ENCODE measurements at places on chromosomes 6 and 20.

DNA sequence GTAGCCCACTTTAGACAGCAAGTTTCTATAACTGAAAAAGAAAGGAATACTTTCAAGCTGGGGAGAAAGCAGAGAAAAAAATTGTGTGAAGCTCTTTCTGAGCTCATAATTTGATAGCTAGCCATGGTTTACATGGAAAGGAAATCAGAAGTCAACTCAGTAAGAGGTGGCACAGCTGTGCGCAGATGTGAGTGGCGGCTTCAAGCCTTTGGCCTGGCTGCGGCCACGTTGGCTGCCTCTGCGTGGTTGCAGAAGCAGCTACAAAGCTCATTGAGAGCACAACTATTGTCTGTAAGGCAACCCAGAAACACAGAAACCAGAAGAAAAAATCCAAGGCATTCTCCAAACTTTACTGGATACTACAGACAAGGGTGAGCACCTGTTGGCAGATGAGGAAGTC lies 136.9 kb downstream of the SASH1 start:
- no peak for DNase-seq

- DNase-seq = no peak
Observed at GRCh38 chr6:31881136-31881859, 2.5 kb upstream of the SLC44A4 start.

DNA sequence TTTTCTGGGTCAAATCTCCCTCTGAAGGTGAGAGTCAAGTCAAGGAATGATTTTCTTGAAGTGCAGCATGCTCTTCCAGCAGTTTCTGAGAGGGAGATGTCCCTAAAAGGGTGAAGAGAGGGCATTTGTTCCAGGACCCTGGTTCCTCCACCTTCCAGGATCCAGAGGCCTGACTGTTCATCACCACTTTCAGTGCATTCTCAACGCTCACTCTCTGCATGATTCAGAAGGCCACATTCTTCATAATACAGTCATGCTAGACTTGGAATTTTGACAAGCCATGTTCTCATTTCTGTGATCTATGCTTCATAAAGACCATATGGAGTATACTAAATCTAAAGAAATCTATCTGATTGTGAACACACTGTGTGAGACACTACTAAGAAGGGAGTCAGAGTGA lies 85.1 kb downstream of the PDE7B start:
- no peak for DNase-seq

GRCh38 chr20:23928788-23929187 lies 49.2 kb upstream of the CST5 start:
- DNase-seq = peak; percentile 50

DNA sequence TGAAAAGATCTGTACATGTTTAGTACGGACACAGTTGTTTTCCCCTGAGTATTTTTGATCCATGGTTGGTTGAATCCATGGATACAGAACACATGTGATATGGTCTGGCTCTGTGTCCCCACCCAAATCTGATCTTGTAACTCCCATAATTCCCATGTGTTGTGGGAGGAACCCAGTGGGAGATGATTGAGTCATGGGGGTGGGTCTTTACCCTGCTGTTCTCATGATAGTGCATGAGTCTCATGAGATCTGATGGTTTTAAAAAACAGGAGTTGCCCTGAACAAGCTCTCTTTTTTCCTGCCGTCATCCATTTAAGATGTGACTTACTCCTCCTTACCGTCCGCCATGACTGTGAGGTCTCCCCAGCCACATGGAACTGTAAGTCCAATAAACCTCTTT lies 139.2 kb downstream of the CDKAL1 start:
- no peak for DNase-seq

- DNase-seq = no peak
Observed at GRCh38 chr6:82959385-82959941, 106.2 kb downstream of the UBE3D start.

GRCh38 chr6:42729731-42730130 lies 7.3 kb upstream of the PRPH2 start:
- DNase-seq = no peak

DNA sequence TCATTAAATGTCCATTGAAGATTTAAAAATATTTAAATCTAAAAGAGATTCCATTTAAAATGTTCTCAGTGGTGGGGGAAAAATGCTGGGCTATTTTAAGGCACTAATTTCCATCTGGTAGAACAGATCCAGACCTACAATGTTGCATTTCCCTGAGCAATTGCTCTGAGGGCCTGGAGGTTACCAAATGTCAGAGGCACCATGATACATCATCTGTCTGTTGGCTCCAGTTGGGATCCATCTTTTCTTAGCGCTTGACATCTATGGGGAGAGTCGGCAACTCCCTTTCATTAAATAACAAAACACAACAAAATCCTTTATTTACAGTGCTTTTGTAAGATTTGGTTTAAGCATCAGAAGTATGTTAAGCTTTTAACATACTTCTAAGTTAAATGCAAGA lies 224.5 kb downstream of the FOXC1 start:
- no peak for DNase-seq

DNA sequence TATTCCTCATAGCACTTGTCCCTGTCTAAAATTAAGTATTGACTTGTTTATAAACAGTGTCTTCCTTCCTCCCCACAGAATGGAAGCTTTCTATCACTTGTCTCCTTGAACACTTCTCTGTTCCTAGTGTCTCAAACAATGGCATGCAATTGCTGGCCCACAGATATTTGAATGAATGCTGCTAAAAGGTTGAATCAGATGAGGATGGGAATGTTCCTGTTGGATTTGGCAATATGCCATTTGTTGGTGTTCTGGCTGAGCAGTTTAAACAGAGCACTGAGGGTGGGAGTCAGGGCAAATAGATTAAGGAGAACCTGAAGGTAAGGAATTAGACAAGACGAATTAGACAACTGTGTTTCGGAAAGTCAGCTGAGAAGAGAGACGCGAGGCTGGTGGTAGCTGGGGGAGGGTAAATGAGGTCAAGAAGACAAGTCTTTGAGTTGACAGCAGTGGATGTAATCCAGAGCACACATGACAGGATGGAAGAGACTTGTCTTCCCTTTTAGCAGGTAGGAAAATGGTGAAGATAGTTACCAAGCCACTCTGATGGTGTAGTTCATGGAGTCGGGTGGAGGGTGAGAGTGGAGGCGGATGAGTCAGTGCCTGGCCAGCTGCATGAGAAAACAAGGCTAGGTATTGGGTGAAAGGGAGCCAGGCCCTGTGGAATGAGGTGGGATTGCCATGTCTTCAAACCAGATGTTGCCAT lies 58.3 kb upstream of the GNRH2 start:
- DNase-seq = no peak

DNA sequence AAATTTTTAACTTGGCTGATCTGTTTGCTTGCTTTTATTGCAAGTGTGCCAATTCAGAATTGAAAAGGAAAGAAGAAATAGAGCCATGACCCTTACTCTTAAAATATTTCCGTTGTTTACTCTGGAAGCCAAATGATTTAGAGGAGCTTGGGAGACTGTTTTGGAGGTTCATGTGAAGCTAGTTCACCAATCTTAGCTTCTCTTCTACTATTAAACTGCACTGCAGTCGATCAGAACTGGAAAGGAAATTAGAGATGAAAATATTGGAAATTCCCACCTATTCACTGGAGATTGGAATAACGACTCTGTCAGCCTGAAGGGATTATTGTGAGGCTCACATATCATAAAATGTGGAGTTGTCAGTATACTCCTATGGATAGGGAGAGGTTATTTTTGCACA lies 81.8 kb downstream of the MLIP start:
- DNase-seq = no peak

GRCh38 chr6:68342286-68342685 lies 292.8 kb upstream of the ADGRB3 start:
- DNase-seq = no peak

DNA sequence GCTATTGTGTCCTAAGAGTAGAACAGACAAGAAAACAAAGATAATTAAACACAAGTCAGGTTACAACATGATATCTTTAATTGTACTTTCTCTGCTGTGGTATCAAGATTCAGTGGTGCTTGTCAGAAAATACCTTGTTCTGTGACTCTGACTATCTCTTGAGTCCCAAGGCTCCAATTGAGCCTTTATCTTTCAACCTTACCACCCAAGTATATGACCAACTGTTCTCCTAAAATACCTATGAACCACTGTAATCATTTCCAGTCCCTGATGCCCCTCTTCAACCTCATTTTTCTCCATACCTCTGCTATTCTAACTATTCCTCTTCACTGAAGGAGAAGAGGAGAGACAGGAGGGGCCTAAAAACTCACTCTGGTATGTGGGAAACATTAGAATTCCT lies 66.9 kb upstream of the TPD52L1 start:
- no peak for DNase-seq

GRCh38 chr20:60058879-60059278 lies 100.7 kb downstream of the CDH26 start:
- DNase-seq = no peak

- peak; percentile 86 for DNase-seq
Observed at GRCh38 chr20:39081255-39081654, 119.1 kb downstream of the DHX35 start.

GRCh38 chr6:4598384-4598995 lies 177.7 kb upstream of the CDYL start:
- DNase-seq = no peak

DNA sequence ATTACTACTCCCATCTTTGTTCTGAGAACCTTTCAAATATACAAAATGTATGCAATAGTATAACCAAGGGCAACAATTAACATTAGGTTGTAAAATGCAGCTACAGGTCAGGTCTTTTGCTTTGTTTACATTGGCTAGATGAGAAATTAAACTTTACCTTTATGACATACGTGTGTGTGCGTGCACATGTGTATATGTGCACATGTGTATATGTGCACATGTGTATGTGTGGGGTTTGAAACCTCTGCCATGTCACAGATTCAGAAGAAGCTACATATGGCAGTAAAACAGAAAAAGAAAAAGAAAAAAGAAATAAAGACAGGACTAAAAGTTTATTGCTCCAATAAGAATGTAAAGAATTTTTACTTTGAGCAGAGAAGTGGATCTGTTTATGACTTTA lies 40.6 kb downstream of the BLOC1S5 start:
- DNase-seq = no peak

- DNase-seq = no peak
Observed at GRCh38 chr6:21800948-21801438, 207.4 kb downstream of the SOX4 start.

GRCh38 chr6:71544028-71544427 lies 255.4 kb downstream of the OGFRL1 start:
- DNase-seq = no peak

GRCh38 chr6:16473184-16473907 lies 235.0 kb downstream of the GMPR start:
- DNase-seq = no peak

GRCh38 chr20:43736588-43737158 lies 9.9 kb upstream of the GTSF1L start:
- DNase-seq = no peak

DNA sequence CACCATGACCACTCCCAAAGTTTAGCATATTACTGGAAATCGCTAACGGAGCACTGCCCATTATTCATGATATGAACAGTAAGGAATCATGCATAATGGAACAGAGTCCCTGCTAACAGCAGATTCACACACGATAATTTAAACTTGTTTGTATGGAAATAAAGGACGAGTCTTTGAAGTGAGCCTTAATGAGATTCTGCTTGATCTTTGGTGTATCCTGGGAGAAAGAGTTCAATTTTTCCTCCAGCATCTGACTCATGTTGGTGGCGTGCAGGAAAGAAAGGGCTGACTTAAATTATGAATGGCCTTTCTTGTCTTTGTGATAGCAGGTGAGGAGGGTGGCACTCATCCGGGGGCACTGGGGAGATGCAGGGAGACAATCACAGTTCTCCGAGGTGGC lies 194.6 kb downstream of the ZNF217 start:
- no peak for DNase-seq

DNA sequence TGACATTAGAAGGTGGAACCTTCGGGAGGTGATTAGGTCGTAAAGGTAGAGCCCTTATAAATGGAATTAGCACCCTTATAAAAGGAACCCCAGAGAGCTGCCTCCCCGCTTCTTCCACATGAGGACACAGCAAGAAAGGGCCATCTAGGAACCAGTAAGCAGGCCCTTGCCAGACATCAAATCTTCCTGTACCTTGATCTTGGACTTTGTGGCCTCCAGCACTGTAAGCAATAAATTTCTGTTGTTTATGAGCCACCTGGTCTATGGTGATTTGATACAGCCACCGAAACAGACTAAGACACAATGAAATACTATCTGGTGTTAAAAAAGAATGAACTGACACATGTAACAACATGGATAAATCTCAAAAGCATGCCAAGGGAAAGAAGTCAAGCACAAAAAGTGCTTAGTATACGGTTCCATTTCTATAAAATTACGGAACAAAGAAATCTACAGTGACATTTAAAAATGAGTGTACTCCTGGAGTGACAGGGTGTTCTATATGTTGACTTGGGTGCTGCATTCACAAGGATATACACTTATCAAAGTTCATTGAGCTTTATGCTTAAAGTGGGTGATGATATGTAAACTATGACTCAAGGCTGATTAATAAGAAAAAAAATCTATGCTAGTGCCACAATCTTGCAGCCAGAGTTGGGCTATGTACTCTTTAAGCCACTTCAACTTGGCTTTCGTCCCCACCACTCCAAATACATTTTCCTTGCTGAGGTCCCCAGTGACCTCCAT lies 18.4 kb downstream of the SERPINB1 start:
- no peak for DNase-seq

- peak; percentile 76 for DNase-seq
Observed at GRCh38 chr6:28988536-28989311, 16.4 kb downstream of the ZNF311 start.

- peak; percentile 31 for DNase-seq
Observed at GRCh38 chr6:33426590-33427511, 7.0 kb downstream of the SYNGAP1 start.

GRCh38 chr6:33738879-33739278 lies 7.8 kb downstream of the IP6K3 start:
- DNase-seq = no peak

DNA sequence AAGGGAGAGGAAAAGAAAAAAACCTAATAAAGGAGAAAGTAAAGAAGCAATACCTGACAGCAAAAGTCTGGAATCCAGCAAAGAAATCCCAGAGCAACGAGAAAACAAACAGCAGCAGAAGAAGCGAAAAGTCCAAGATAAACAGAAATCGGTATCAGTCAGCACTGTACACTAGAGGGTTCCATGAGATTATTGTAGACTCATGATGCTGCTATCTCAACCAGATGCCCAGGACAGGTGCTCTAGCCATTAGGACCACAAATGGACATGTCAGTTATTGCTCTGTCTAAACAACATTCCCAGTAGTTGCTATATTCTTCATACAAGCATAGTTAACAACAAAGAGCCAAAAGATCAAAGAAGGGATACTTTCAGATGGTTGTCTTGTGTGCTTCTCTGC lies 70.8 kb upstream of the RNF146 start:
- DNase-seq = no peak

- peak; percentile 81 for DNase-seq
Observed at GRCh38 chr6:108541843-108542759, 18.6 kb upstream of the FOXO3 start.

DNA sequence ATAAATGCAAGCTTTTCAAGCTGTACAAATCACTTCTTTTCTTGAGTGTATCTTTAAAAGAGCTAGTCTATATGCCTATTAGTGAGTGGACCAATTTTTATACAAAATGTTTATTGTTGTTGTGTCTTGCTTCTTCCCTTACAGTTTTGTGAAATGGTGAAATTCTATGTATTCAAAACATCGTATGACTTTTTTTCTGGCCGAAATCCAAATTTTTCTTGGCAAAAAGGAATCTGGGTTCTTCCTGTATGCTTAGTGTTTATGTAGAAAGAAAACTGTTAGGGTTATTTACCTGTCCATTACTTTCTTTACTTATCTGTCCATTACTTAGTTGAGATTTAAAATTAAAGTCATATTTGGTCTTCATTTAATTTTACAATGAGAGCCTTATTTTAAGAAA lies 153.9 kb downstream of the MMS22L start:
- DNase-seq = no peak
